ENCODE measurements at places on chromosomes 11 and 22.

DNA sequence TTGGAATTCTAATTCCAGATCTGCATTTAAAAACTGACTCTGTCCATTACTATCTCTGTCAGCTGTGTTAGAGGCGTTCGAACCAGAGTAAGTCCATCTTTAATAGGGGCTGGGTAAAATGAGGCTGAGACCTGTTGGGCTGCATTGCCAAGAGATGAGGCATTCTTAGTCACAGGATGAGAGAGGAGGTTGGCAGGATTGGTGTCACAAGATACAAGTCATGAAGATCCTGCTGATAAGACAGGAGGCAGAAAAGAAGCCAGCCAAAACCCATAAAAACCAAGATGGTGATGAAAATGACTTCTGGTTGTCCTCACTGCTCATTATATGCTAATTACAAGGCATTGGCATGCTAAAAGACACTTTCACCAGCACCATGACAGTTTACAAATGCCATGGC, 356.3 kb upstream of the ISX start:
- no peak for DNase-seq

DNA sequence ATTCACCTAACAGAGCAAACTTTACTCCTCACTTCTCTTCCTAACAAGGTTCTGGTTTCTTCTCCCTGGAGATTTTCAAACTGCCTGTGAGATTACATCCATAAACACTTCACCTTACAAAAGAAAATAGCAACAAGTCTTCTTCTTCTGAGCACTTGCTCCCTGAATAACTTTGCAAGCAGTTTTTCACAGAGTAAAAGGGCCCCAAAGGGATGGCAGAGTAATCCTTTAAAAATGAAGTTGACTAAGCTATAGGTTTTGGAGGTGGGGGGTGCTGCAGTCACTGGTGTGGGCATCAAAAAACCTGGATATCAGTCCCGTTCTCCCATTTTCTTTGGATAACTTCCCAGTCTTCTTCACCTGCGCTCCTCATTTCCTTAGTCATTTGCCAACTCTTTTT, 484.9 kb downstream of the MIAT start:
- DNase-seq: no peak

GRCh38 chr11:95715777-95716241, 73.8 kb downstream of the FAM76B start:
- DNase-seq: no peak

GRCh38 chr22:17627961-17628405, 566 bp downstream of the ATP6V1E1 start:
- DNase-seq: no peak

All from GM04504 (cell line).